ENCODE measurements at places on chromosomes 2 and 18.

DNA sequence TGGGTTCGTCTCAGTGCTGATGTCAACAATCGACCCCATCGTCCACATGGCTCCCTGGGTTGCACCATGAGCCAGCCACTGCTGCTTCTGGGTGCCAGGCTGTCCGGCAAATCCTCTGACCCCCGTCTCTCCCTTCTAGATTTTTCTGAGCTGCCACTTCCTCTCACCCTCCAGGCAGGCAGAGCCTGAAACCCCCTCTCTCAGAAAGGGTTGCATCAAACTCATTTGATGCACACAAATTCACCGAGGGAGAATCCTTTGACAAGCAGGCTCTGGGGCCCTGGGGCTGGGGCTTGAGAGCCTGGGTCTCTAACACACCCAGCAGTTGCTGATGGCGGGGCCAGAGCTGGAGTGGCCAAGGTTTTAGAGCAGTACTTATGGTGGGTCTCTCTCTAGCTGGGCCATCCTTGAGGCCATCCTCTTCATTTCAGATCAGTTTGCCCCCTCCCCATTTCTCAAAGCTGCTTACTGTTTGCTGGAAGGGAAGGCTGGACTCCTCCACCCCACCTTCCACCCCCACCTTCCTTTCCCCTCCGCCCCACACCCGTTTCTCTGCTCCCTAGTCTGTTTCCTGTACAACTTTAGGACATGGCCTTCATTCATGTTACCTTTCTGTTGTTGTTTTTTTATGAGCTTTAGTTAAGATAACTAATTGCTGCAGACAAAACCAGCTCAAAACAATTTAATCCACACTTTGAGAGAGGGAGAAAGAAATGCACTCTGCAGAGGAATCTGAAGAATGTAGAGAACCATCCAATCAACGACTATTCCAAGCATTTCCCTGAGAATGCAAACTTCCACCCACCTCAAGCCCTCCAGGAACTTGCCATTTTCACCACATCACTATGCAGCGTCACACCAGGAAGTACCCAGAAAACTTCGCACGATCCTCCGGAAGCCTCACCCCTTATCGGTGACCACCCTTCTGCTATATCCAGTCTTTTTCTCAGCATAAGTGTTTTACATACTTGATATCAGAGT lies 69.5 kb downstream of the ARL4C start:
- peak; percentile 14 for DNase-seq

DNA sequence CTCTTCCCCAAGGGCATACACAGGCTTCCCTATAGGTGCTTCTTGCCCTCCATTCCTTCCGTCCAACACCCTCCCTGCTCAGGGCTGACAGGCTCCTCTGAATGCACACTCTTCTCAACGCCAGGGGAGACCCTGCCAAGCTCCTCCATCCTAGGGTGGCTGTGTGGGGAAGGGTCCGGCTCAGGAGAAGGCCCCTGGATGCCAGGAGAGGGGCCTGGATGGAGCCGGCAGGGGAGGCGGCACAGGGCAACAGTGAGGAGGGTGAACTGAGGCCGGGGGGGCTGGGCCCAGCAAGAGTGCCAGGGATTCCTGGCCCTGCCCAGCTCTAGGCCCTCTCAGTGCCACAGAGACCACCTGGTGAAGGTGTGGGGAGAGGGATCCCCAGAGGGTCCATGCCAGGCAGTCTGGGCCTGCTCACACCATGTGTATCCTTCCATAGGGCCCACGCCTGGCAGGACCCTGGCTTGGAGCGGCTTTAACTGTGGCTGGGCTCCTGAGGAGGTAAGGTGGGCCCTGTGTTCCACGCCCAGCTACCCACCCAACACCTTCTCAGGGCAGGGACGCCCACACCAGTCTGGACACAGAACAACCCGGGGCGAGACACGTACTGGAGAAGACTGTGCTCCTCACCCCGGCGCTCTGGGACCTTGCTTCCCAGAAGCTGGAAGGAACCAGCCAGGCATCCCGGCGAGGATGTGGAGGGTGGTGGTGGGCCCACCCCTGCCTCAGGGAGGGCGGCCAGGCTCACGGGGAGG lies 26.6 kb downstream of the HS6ST1 start:
- DNase-seq, result no peak

DNA sequence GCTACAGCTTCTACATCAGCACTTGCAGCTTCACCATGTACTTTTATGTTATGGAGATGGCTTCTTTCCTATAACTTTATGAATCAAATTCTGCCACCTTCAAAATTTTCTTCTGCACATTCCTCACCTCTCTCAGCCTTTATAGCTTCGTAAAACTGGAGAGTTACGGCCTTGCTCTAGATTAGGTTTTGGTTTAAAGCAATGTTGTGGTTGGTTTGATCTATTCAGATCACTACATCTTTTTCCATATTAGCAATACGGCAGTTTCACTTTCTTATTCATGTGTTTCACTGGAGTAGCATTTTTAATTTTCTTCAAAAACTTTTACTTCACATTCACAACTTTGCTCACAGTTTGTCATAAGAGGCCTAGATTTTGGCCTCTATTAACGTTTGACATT lies 242.9 kb upstream of the GYPC start:
- DNase-seq, result no peak

DNA sequence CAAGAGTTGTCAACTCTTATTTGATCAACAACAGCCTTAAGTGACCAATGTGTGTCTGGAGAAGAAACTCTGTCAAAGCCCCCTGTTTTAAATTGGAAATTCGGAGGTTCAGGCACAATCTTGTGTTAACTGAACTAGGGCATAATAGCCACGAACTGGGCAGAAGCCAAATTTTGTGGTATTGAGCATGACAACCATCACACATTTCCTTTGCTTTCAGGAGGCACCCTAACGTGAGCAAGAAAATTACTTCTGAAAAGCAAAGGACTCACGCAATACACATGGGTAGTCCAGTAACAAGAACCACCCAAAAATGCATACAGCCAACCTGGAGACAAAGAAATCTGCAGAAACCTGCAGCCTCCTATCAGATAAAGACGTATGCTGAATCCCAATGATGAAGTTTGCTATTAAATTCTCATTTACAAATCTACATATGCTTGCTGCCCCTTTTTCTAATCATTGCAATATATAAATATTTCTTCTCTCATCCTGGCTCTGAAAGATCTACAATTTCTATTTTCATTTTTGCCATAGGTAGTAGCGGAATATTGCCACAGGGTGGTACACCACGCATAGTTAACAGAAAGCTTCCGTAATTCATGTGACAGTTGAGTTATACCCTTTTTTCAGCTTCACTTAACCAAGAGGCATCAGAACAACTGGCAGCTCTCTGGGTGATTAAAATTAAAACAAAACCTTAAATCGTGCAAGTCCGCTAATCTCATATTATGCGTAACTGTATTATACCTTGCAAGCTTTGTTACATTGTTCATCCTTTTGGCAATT lies 495.8 kb downstream of the NRXN1 start:
- no peak for DNase-seq

DNA sequence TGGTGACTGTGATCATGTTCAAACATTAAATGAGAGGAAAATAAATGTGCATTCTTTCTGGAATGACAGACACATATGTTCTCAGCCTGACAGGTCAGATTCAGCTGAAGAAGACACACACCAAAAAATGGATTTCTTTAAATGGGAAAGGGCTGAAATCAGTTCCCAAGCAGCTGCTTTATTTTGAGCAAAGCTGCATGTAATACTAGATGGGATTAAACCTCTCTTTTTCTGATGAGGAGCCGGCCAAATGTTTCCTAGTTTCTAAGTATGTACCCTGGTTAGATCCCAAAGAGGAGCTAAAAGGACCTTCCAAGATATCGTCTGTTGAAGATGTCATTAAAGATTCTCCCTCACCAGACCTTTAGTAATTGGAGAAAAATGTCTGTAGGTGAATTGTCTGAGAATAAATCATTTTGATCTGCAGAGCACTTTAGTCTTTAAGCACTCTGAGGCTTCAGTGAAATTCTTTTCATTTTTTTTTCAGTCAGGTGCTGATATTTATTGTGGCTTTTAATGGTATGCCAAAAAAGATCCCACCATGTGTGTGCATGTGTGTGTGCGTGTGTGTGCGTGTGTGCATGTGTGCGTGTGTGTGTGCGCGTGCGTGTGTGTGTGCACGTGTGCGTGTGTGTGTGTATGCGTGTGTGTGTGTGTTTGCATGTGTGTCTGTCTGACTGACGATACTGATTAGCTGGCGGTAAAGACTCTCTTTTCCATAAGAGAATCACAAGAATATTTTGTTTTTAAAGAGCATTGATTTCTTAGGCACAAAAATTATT lies 175.8 kb downstream of the IRS1 start:
- DNase-seq, result no peak

GRCh38 chr2:176206682-176207081 lies 18.2 kb downstream of the HOXD1 start:
- DNase-seq, result no peak

DNA sequence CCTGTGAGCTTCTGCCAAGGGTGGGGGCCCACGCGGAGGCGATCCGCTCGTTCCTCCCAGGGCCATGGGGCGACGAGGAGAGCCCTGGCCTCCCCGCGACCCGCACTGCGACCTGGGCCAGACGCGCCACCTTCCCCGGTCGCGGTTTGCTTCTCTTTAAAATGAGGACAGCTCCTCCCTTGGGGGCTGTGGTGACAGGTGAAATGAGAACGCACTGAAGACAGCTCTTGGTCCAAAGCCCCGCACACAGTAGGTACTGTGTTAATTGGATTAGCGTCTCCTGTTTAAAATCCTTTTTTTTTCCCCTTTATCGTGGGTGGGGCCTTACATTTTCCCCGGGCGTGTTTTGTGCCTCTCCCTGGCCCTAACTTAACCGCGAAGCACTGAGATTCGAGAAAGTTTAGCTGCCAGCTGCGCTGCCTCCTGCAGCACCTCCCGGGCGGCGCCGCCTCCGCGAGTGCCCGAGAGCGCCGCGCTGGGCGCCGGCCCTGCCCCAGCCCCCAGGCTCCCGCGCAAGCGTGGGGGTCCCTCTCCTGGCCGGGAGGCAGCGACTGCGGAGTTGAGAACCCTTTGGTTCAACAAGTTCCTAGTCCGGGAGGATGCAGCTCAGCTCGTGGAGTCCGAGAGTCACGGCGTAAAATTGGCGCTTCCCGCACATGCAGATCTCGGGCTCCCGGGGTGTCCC lies 1.1 kb downstream of the HPCAL1 start:
- DNase-seq, result peak; percentile 33

- DNase-seq, result no peak
These were observed 88.7 kb downstream of the ADD2 start for GRCh38 chr2:70679259-70679658.

DNA sequence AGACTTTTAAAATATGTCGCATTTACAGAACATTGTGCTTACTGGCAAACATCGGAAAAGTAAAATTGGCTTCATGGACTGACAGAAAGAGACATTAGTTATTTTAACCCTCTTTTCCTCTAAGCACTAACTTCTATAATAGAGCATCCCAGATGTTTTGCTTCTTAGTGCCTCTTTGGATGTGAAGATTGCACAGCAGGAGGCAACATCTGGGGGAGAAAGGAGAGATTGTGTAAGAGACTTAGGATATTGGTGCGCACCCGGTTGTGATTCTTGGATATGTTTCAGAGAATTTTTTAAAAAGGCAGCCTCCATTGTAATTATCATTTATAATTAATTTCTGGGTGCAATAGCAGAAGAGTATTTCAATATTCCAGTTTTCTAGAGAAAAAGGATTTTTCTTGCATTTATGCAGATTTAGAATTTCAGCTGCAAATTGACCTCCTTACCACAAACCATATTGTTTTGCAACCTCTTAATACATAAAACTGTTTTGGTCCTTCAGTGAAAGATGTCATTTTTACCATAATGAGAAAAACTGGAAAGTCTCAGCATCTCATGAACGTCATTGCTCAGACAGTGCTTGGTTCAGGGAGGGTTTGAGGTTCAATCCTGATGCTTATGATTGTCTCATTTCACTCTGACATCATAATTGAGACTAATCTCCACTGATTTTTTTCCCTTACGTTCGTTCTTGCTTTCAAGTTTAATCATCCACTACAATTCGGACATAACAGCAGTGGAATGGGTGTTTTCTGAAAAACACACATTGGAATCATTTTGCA lies 404.3 kb downstream of the ZNF521 start:
- no peak for DNase-seq

DNA sequence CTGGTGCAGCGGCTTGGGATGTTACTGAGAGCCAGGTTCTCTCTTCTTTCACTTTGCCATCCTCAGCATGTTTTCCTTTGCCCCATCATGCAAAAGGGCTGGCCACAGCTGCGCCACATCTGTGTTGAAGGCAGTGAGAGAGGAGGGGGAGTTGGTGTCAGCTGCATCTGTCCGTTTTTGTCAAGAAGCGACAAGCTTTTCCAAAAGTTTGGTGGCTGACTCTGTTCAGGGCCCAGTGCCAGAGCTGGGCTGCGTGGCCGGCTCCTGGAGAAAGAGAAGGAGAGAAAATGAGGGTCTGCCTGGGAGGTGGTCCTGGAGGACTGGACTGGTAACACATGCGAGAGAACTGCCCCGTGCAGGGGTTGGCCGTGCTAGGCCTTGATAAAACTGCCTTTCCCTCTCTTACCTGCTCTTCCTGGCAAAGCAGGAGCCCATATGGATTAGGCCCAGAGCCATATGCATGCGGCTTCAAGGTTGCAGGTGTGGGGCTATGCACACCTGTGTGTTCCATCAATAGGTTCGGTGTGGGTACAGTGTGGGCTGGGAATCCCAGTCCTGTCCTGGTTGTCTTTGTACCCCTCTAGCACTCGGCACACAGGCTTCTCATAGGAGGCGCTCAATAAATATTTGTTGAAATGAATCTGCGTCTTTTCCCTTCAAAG lies 9.0 kb downstream of the RNF144A start:
- DNase-seq, result no peak

DNA sequence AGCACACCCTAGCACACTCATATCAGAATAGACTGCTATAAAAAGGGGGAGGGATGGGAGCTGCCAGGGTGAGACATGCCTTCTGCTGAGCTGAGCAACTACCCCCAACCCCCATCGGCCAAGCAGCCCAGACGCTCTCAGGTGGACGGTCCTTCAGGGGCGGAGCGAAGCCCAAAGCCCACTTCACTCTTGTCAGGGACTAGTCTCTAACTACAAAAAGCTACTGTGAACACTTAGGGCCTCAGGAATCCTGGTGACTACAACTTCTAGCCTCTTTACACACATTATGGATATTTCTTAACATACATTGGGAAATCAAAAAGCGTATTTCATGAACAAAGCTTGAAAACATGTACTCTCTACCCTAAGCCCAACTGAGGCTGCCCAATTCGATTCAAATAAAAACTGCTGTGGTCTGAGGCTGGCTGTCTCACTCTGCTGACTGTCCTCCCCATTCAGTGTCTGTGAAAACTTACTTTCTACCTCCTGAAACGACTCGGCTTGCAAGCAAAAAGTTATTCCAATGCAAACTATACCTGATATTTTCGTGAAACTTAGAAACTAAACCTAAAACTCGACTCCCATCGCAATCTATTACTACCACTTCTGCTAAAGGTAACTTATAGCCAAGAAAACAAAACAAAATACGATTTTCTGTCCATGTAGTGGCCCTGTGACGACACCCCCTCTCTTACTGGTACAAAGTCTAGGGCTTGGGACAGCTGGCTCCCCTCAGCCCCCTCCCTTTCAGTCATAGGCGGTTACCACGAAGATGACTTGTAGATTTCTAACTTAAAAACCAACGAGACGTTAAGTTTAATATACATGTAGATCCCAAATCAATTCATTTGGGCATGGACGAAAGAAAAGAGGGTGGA lies 1.2 kb downstream of the SERTAD2 start:
- no peak for DNase-seq

Data from T-helper 2 cell (primary cell).